ENCODE measurements at places on chromosomes 5 and 9.

DNA sequence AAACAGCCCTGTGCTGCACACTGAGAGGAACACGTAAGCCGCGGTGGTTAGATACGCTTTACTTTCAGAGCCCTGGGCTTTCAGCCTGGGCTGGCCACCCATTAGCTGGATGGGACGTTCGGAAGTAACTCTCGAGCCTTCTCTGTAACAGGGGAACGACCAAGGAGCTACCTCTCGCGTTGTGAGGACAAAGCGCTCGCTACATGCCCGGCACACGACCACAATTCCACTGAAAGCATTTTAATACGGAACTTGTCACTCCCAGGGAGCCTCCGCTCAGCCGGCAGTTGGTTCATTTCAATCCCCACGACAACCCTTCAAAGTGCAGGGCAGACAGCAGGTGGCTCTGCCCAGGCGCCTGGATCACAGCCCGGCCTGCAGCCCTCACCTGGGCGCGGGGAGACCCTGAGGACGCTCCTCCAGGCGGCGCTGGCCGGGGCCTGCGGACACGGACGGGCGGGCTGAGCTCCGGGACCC, 368 bp downstream of the SURF1 start:
- no peak for DNase-seq

GRCh38 chr9:122827761-122828093, 661 bp downstream of the PDCL start:
- DNase-seq, result no peak

DNA sequence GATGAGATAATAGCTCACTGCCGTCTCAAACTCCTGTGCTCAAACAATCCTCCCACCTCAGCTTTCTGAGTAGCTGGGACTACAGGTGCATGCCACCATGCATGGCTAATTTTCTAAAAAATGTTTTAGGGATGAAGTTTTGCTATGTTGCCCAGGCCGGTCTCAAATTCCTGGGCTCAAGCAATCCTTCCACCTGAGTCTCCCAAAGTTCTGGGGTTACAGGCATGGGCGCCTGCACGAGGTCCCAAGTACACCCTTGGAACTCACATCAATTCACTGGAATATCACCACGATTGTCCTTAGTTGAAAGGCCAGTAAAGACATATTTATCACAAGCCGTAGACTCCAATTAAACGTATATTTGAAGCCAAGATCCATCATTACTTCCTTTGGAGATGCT, 184.6 kb downstream of the IRX1 start:
- no peak for DNase-seq

- DNase-seq, result no peak
Observed at GRCh38 chr9:91418215-91418610, 5.4 kb downstream of the NFIL3 start.

DNA sequence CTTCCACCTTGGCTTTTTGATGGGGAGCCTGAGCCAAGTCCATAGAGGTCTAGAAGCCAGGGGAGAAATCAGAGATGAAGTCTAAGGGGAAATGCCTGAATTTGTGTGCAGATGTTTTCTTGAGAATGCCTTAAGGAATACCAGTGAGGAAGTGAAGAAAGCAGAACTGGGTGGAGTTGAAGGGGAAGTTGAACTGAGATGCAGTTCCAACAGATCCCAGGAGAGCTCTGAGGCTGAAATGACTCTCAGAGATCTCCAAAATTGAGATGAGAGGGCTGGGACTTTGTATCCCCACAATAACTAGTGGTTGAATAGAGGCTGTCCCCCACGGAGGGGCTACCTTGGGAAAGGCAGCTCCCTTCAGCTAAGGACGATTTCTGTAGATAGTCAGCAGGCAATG, 197.1 kb downstream of the ZNF462 start:
- no peak for DNase-seq

DNA sequence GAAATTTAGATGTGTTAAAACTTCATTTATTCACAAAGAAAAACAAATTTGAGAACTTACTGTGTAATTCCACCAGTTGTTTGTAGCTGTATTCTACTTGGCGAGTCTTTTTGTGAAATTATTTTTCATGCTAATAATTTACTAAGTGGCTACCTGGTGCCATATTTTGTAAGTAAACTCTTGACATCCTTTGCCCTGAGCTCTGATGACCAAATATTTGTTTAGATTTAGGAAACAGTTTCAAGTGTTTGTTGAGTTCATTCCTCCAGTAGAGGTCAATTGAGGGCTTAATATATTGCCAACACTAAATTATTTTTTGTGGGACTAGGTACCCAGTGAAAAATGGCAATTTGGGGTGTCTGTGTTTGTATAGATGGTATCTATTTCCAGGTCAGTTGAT, 3.7 kb downstream of the CNTLN start:
- no peak for DNase-seq

GRCh38 chr5:74371621-74372020, 268.9 kb downstream of the ENC1 start:
- DNase-seq, result no peak

DNA sequence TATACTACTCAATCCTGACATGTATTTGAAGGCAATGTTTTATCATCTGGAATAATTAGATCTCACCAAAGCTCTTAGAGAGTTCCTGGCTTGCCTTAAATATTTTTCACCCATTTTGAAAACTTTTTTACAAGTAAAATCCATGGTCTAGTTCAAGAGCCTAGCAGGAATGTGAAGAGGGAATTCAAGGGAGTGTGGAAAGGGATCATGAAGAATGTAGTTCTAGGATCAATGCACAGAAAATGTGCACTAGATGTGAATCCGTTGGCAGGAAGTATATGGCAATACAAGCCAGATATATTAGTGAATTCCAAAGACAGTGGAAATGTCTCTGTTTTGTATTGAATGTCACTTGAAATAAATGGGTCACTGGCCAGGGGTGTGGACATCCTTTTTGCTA, 167.9 kb upstream of the MOCS2 start:
- DNase-seq, result no peak

GRCh38 chr9:37259951-37260350, 139.6 kb downstream of the ZCCHC7 start:
- no peak for DNase-seq

DNA sequence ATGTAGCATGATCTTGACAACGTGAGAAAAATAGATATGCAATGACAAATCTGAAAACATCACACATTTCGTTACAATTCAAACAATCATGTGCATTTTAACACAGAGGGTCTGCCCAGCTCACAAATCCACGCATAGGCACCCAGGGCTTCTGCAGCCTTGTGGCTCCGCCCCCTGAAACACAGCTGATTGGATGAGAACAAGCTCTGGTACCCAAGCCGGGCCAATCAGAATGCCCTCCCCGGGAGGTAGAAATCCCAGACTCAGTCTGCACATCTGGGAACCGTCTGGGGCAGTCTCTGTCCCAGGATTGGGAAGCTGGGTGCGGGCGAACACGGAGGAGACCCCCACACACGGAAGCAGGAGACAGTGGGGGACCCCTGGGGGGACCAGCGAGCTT, 137.5 kb downstream of the GAPVD1 start:
- no peak for DNase-seq

- DNase-seq, result no peak
Observed at GRCh38 chr9:96022445-96023051, 147.1 kb downstream of the ERCC6L2 start.

GRCh38 chr5:149358294-149358651, 427 bp downstream of the PCYOX1L start:
- DNase-seq, result no peak

DNA sequence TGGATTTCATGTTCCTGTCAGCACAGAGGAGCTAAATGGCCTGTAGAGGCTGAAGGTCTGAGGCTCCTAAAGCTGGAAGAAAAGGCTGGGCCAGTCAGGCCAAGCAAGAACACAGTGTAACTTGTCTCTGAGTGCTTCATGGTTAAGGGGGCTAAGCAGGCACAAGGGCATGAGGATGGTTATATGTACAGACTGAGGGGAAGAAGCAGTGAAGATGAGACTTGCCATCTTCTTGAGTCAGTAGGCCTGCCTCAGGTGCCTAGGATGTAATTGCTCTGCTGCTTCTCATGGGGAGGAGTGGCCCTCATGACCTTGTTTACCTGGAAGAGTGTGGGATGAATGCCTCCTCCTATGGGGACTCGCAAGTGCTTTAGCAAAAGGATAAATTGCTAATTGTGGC, 8.7 kb upstream of the PSMD5 start:
- DNase-seq, result no peak

DNA sequence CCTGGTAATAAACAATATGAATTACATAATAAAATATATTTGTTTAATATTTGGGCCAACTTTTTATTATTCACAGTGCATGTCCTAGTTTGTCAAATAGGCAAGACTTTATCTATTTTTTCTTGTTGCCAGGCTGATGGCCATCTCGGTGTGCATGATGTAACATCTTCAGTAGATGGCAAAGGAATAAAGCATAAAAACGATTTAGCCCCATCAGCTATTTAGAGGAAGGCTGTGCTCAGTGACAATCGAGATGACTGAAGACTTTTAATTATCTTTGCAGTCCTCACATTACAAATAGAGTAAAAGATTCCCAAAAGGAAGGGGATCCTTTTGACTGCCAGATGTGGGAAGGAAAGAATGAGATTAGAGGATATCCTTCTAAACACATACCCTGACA, 358.5 kb downstream of the PTPRD start:
- DNase-seq, result no peak

- DNase-seq, result no peak
Observed at GRCh38 chr9:82940376-82940775, 122.6 kb downstream of the RASEF start.

DNA sequence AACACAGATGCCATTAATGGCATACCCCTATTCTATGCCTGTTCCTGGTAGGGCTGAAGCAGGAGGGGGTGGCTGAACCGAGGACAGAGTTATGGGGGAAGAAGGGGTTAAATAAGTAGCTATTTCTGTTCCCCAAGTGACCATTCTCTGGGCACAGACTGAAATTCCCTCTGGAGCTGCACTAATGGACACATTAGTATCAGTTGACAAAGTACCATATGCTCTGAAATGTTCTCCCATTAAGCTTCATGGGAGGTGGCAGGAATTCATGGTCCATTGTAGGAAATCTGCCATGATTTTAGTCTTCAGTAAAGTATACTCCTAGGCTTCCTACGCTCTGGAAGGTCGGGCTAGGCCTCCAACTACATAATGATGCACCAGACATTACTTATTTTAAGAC, 10.5 kb upstream of the FRMPD1 start:
- no peak for DNase-seq

DNA sequence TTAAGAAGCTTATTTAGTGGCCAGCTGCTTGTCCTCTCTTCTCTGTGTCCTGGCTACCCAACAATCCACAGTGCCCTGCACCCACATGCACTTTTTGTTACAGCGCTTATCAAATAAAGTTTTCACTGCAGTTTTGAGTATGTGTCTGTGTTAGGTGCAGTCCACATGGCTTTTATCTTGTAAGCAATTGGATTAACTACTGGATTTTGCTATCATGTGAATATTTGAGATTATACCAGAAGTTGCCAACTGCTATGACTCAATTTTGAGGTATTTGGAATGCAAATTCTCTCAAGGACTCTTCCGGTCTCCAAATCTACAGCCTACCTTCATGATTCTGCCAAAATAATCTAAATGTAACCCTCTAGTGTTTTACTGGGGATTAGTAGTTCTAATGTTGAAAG, 690.2 kb downstream of the NR2F1-AS1 start:
- DNase-seq, result no peak

DNA sequence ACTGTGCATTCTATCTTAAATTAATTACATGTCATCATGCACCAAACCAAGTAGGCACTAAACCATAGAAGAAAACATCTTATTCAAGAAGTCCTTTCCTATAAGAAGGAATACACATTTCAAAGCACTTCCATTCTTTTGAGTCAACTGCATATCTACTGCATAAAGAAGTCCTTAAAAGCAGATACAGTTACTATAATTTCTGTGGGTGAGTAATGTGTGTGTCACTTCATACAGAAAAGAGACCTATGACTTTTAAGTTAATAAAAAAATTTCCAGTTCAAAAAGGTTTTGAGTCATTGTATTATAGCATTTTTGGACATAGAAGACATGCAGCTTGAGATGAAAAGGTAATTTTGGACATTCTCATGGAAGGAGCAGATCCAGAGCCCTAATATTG, 125.0 kb downstream of the DTWD2 start:
- DNase-seq, result no peak

DNA sequence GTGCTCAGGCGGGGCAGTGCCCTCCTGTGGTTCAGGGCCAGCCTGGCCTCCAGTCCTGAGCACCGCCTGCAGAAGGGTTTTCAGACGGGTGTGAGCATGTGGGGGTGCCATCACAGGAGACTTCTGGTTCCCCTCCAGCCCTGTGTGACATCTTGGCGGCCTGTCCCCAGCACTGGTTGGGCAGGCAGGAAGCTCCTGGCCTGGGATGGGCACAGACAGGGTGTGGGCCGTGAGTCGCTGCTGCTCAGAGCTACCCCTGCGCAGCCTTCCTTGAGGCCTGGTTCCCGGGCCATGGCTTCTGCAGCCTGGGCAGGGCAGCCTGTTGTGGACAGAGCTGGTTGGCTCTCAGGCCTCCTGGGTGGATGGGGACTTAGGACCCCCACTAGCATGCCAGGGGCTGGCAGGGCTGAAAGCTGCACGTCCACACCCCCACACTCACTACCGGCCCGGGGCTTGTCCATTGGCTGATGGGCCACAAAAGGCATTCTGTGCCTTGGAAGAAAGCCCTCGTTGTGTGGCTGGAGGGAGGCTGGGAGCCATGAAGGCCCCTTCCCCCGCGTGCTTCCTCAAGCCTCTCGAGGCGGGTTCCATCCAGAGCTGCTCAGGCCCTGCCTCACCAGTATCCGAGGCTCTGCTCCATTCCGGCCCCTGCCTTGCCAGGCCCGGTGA, 58.7 kb downstream of the RXRA start:
- no peak for DNase-seq

- peak; percentile 63 for DNase-seq
Observed at GRCh38 chr9:5554254-5554653, 43.9 kb downstream of the PDCD1LG2 start.

DNA sequence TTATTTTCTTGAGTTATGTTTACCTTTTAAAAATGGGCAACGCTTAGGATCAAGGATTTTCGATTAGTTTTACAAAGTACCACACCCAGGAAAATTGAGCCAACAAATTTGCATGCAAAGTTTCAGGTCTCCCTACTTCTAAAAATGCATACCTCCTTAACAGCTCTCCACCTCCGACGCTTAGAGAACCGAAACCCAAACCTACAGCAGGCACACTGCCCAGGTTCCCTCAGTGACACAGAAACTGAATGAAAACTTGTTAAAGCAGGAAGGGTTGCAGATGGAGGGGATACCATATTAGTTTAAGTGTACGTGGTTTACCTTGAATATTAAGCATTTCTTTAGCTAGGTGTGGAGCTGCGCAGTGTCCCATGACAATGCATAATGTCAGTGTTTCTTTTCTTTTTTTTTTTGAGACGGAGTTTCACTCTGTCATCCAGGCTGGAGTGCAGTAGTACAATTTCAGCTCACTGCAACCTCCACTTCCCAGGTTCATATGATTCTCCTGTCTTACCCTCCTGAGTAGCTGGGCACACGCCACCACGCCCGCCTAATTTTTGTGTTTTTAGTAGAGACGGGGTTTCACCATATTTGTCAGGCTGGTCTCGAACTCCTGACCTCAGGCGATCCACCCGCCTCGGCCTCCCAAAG, 1.6 kb upstream of the SUB1 start:
- DNase-seq, result peak; percentile 80

GRCh38 chr9:114102484-114102883, 3.4 kb upstream of the KIF12 start:
- no peak for DNase-seq

Measured in GM06990 (cell line).